ENCODE measurements at places on chromosomes 7 and 10.
A peak's percentile ranks its signal among the peaks of the same experiment; 100 is the strongest.

- no peak for DNase-seq
Observed at GRCh38 chr10:132183046-132183445, 3.7 kb upstream of the DPYSL4 start.

- DNase-seq, result no peak
Observed at GRCh38 chr7:140724706-140725105, 28.2 kb downstream of the NDUFB2 start.

GRCh38 chr7:33807779-33808482 lies 97.4 kb upstream of the BMPER start:
- DNase-seq, result peak; percentile 10

DNA sequence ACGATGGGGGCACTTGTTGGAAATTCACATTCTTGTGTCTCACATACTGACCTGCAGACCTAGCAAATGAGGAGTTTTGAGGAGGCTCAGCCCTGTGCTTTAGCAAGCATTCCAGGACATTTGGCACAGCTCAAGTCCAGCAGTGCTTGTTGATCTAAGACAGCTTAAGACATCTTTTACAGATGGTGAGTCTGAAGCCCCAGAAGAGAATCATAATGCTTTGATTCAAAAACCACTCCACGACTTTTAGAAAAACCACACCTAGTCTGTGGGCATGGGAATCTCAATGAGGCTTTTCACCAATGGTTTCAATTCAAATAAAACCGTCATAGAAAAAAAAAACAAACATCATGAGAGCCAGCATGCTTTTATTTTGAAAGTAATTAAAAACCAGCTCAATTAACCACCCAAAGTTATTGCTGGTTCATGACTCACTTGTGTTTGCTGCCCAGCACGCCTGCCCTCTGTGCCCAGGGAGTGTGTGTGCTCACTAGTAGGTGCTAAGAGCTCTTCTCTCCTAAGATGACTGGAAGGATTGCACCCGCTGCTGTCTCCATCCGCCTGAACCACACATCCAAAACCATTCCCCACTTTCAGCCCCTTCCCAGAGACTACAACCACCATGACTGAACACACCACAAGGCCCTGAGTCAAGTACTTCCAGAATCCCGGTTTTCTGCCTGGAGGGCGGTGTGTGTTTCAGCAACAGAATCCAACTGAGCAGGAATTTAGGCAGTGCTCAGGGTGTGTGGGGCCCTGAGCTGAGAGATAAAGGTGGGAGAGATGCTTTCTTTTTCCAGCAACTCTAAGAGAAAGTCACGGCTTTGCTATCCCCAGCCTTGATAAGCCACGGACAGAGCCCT lies 130.2 kb upstream of the ADAM12 start:
- no peak for DNase-seq

- no peak for DNase-seq
Observed at GRCh38 chr10:2754943-2755342, 312.4 kb upstream of the PFKP start.

DNA sequence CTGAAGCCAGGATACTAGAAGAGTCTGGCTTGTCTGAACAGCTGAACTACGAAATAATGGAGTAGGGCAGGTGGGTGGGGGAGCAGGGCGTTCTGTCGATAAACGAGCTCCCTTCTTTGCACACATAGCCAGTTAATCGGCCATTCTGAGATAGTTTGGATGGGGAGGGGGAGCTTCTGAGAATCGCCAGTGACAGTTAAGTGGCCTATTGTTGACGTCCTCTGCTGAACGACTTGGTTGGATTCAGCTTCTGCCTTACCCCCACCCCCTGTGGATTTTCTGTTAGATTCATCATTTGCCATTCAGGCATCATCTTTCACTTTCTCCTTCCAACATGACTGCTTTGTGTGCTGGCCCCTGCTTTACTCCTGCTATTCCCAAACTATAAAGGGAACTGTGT lies 520 bp downstream of the CPA5 start:
- no peak for DNase-seq

GRCh38 chr10:2658780-2659179 lies 408.6 kb upstream of the PFKP start:
- DNase-seq, result no peak

GRCh38 chr10:124909563-124909962 lies 32.4 kb upstream of the ZRANB1 start:
- DNase-seq, result no peak
